ENCODE measurements at places on chromosomes 6 and 20.
A peak's percentile ranks its signal among the peaks of the same experiment; 100 is the strongest.

DNA sequence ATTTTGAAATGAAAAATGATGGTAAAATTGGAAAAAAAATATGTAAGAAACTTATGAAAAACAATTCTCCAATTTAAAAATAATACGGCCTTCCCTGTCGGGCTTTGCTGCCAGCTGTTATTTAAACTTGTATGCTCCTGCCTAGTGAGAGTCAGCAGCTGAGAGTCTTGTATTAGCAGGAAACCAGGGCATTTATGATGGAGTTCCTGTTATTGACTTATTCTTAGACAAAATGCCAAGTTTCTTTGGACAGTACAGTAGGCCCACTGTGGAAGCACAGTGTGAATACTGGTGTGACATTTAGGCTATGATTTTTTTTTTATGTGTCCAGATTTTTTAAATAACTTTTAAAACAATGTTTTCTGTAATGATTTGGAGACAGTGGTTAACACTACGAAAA, 42.1 kb downstream of the GMDS start:
- DNase-seq: no peak

DNA sequence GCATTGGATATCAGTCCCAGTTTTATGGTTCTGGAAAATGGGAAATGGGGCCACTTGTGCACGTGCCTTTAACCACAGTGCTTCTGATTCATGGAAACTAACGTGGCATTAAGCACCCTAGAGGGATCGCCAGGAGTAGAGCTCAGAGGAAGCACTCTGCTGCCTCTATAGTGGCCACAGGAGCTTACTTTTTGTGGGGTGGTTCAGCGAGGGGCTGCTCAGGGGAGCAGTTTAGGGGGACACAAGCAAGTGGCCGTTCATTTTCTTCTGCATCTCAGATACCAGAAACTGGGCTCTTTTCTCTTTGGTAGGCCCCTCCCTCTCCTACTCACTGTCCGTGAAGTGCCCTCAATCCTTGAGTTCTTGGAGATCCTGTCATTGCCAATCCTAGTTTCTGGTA, 28.5 kb downstream of the AGPAT4 start:
- DNase-seq: no peak

DNA sequence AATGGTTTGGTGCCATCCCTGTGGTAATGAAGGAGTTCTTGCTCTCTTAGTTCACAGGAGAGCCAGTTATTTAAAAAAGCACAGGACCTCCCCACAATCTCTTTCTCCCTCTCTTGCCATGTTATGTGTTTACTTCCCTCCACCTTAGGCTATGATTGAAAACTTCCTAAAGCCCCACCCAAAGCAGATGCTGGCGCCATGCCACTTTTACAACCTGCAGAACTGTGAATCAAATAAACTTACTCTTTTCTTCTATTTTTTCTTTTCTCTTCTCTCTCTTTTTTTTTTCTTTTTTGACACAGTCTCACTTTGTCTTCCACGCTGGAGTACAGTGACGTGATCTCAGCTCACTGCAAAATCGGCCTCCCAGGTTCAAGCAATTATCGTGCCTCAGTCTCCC, 508.4 kb upstream of the EPHA7 start:
- DNase-seq: no peak

DNA sequence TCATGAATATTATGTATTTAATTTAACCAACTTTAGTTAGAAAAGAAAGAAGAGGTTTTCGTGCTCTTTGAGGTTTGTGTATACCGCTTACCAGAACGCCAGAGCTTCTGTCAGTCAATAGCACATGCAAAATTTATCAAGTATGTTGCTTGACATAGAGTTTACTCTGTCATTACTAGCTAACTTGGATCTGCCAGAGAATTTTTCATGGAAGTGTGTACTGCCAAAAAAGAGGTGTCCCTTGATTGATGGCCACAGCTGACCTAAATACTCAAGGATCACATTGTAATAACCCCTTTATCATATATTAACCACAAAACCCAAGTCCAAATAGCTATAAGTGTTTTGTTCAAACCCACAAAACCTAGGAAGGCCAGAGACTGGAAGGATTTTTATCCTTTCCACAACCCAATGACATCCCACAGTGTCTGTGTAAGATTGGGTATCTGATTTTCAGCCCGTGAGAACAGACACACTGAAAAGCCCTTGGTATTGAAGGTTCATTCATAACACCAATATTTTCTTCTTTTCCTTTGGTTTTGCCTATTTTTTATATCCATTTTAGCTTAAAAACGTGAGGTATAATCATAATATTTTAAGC, 194.0 kb upstream of the EYA4 start:
- DNase-seq: no peak

DNA sequence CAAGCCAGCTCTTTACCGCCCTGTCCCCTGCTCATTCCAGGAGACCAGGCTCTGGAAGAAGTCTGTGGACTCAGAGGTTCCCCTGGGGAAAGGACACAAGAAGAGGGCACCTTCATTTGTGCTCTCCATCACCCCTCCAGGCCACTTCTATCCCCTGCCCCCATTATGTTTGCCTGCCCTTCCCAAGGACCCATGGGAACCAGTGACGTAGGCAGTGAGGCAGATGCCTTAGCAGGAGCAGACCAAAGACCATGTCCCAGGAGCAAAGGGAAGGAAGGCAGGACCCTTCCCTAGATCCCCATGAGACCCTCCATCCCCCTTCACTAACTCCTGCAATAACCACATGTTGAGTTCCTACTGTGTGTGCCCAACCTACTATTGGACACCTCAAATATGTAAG, 94.4 kb downstream of the MDGA1 start:
- DNase-seq: no peak

DNA sequence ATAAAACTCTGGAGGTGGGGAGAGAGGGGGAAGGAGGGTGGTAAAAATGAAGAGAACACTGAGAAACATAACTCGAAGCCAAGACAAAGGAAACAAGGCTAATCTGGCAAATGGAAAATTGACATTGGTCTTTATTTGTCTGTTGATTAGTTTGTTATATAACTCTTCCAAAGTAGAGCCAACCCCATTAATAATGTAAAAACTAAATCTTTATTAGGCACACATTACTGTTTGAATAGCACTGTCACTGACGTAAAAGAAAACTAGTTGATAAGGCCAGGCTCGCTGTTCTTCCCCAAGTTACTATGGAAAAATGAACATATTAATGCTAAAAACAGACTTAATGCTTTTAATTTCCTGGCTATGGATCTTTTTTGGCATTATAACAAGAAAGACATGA, 110.0 kb downstream of the MAP3K5 start:
- DNase-seq: no peak

- no peak for DNase-seq
Observed at GRCh38 chr20:32485770-32486478, 99.2 kb downstream of the NOL4L start.

DNA sequence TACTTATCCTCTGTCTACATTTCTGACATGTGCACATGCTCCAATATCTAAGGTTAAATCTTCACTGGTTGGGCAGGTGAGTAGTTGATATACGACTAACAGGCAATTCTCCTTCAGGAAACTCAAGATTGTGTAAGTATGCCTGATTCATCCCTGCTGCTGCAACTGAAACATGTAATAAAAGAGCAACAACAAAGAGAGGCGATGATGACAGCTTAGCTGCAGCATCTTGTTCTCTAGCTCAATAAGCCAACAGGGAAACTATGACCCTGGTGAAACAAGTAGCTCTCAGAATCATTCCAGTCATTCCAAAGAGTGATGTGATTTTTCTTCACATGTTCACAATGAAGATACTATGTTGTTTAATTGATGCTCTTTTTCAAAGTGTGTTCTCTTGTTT, 74.4 kb downstream of the ELOVL4 start:
- no peak for DNase-seq

DNA sequence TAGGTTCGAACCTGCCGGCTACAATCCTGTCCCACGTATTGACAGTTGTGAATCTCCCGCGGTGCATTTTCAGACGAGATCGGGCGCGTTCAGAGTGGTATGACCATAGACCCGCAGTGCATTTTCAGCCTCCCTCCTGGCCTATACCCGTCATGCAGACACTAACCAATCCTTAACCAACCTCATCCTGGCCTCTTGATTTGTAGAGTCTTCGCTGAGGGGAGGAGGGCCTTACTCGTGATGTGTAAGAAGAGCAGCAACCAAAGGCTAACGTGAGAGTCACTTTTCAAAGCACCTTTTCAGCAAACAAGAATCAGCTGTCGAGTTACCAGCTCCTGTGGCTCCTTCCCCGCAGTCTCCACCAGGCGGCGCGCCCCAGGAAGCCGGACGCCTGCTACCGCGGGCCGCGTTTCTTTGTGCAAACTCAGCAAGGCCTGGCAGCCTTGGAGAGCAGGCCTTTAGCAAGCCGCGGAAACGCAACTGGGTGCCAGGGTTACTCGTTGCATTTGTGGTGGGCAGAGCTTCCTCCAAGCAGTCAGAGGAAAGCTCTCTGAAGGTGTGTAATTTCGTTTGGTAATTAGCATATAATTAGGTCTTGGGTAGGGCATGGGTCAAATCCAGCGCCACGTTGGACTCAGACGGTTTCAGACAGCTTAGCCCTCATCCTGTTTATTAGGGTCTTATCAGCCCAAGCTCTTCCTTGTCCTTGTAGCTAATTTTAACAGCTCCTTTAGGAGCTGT, 139.8 kb downstream of the OR2B2 start:
- peak; percentile 14 for DNase-seq

DNA sequence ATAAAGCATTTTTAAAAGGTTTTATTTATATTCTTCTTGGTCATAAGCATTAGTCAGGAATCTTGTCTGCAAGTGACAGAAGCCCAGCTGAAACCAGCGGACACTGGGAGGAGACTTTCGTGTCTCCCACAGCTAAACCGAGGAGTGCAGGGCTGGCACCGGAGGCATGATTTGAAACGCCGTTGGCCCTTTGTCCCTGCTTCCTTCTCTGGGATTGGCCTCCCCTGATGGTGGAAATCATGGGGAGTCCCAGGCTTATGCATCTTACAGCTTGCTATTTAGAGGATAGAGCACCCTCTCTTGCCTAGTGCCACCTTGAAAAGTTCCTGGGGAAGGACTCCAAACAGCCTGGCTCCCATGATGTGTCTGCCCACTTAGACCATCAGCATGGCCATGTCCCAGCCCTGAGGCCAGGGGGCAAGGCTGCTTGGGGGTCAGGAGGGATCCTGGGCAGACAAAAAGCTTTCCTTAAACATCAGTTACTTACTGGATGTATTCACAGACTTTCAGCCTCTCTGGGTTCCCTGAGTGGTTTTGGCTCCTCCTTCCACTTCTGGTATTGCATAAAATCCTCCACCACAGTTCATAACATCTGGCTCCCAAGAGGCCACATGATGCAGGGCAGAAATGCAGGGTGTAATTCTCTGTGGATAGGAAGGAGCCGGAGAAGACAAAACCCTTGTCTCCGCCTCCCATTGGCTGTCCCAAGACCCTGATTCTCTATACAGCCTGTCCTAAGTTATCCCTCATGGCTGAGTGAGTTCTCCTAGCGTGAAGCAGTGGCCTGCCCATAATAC, 49.3 kb upstream of the INSM1 start:
- no peak for DNase-seq

DNA sequence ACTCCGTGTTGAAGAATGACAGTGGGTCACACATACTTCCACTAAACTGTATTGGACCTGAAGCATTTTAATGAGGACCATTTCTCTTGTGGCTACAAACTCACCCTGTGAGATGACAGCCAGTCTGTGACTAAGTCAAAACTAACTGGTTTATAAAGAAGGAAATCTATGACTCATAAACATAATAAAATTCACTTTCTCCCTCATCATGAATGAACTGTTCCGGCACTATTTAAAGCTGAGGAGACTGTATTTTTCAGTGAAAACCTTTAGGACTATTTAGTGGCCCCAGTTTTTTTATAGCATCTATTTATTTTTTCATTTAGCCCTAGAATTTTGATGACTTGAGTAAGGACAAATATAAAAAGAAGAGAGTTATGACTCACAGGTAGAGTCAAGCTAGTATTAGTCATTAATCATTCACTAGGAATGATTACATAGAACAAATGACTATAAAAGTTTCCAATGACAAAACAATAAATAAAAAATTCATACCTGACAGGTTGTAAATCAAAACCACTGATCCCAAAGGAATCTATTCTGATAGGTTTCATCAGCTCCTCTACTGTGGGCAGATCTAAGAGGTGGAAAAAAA, 34.2 kb downstream of the CEP162 start:
- no peak for DNase-seq

GRCh38 chr6:91669154-91669870, 1082.4 kb upstream of the MAP3K7 start:
- peak; percentile 4 for DNase-seq

DNA sequence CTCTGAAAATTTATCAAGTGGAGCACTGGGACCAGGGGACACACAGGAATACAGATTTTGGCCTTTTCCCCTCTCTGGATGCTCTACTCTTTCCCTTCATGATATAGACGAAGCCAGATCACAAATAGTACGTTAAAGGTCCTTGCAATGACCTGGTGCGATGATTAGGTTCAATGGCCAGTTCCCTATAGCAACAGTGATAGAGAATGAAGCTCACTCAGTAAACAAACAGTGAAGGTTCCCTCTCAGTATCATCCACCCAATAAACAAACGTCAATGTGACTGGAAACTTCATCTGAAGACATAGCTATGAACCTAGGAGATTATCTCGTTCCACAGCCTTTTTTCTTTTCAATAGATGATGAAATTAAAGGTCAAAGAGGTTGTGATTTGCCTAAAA, 596.2 kb downstream of the KIF16B start:
- no peak for DNase-seq

DNA sequence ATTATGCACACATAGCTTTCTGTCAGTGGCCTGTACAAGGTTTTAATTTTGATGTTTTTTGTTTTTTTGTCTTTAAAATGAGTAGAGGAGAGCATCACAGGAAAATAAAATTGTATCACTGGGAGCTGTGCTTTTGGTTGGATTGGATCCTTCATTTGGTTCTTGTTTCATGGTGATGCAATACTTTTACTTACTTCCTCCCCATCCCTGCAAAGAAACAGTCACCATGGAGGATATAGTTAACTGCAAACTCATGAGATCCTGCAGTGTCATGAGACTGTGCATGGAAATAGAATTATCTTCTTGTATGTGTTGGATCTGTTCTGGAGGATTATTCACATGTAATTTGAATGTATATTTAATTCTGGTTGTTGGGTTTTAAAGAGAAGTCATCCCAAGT, 122.3 kb downstream of the JARID2 start:
- no peak for DNase-seq

DNA sequence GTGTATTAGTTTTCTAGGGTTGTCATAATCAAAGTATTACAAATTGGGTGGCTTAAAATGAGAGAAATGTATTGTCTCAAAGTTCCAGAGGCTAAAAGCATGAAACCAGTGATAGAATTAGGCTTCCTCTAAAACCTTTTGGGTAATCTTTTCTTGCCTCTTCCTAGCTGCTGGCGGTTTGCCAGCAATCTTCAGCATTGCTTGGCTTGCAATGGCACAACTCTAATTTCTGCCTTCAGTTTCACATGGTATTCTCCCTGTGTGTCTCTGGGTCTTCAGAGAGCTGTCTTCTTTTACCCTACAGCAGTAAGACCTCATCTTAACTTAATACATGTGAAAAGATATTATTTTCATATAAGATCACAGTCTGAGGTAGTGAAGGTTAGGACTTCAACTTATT, 479.1 kb upstream of the GJE1 start:
- DNase-seq: no peak

DNA sequence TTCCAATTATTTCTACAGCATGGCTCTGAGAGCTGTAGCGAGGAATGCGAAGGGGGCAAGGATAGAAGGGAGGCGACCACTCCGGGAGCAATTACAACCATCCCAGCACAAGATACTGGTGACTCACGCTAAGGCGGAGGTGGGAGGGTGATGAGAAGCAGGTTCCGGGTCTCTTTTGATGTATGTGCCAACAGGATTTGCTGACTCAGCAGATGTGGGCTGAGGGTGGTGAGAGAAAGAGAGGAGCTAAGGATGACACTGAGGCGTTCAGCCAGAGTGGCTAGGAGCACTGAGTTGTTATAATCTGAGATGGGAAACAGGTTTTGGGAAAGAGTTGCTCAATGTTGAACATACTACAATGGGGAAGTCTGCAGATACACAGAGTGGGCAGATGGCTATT, 9.3 kb upstream of the TXNDC5 start:
- peak; percentile 31 for DNase-seq
